ENCODE measurements at places on chromosomes 2 and 18.

DNA sequence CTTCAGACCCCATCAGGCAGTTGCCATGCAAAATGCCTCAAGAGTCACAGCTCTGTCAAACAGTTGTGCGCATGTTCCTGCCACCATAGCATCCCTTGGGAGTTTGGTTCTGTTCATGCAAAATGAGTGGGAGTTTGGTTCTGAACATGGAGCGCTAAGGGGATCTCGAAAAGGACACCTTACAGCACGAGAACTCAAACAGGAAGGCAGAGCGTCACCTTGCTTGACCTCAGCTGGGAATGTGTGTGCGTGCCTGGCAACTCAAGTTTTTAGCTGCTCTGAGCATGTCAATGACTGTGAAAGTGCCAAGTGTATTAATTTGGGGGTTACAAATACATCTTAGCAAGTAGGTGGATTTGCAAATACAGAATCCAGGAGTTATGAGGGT lies 16.6 kb downstream of the MALL start:
- DNase-seq: no peak

DNA sequence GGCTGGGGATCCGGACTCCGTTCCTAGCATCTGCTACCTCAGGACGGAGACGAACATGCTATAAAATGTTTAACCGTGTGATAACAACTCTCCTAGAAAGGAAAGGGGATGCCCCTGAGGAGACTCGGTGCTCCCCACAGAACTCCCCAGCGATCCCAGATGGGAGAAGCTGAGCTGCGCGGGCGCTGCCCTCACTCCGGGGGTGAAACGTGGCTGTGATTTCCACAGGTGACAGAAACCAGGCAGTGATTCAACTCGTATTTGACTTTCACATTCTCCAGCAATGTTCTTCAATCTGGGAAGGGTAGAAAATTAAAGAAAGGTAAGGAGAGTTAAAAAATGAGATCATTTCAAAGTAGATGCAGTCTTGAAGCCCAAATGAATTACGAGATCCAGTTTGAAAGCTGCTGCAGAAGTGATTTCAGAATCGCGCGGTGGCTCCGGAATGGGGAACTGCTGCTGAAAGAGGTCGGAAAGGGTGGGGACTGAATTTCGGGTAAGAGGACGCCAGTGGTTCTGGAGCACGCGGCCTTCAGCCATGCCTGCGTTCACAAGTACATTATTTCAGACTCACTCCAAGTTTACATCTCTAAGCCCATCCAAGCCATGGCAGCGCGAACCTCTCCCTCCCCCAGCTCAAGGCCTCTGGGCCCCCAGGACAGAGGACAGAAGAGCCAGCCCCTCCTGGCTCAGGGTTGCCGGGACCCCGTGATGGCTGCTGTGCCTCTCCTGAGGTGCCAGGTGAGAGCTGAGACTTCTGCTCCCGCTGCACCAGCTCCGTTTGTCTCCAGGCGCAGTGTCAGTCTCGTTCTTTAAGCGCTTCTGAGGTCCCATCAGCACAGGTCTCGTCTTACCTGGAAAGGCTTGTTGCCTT lies 39.5 kb downstream of the ADNP2 start:
- no peak for DNase-seq

- DNase-seq: no peak
Measured at GRCh38 chr2:36482576-36483214, 115.3 kb downstream of the FEZ2 start.

GRCh38 chr2:172446474-172447063 lies 19.2 kb downstream of the ITGA6 start:
- no peak for DNase-seq

DNA sequence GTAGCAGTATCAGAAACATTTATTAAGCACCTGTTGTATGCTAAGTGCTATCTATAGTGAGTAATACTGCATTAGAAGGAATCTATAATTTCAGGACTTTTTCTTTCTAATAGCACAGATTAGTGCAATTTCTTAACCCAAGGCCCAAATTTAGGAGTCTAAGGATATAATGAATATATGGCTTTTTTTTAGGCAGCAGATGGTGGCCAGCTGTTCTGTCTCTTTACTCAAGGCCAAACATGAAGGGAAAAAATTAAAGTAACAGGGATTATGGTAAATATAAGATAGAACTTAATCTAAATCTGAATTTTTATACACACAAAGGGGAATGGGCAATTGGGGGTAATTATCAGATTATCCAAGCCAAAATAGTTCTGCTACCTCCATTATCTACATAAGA lies 230.6 kb upstream of the SP5 start:
- no peak for DNase-seq

GRCh38 chr18:67074309-67074708 lies 442.2 kb downstream of the DSEL start:
- DNase-seq: no peak

DNA sequence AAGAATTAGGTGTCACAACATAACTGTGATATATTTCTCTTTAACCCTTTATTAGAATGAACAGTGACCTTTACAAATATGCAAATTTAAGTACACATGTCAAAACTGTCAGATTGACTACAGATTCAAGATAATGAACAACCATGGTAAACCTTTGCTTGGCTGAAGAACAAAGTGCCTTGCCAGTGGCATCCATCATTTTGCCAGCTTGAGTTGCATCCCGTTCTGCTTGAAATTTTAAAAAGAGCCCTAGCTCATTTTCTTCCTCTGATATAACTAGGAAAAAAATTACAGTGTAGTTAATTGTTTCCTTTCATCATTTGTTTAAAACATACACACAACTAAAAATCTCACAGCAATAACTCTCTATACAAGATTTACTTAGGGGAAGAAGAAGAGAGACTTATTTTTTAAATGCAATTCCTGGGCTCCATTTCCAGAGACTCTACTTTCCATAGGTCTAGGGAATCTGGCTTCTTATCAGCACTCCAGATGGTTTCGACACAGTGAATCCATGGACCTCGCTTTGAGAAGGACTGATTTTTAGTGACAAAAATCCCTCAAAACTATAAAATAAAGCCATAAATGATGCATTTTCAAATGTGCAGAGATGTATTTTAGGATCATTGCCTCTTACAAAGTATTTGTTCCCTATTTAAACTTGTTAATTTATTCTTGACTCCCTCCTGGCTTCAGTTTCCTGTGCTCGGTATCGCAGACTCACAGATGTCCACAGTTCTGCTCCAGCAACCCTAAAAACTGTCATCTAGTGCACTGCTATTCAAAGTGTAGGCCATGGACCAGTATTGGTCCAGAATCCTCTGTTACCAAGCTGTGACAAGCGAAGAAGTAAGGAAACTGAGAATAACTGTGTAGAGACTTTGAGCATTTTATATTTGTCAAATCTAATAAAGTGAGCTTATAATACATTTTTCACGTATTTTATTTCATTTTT lies 50.1 kb downstream of the ICA1L start:
- no peak for DNase-seq

All from activated CD8-positive, alpha-beta memory T cell treated with anti-CD3 and anti-CD28 coated beads for 1 hour (primary cell).